ENCODE measurements at places on chromosomes 13 and 19.

DNA sequence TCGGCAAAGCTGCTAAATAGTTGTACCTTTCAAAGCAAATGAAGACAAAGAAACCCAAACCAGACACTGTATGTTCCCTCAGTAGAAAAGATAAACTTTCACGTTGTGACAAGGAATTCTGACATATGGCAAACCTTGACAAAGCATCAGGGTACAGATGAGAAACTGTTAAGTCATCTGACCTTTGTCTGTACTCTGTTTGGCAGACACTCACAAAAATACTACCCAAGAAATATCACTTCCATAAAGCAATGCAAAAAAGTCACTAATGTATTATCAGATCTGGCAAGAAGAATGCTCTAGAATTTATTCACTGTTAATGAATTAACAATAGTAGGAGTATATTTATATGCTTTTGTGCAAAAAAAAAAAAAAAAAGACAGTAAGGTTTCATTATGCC is 843.7 kb downstream of the DIAPH3 start:
- DNase-seq, result no peak

DNA sequence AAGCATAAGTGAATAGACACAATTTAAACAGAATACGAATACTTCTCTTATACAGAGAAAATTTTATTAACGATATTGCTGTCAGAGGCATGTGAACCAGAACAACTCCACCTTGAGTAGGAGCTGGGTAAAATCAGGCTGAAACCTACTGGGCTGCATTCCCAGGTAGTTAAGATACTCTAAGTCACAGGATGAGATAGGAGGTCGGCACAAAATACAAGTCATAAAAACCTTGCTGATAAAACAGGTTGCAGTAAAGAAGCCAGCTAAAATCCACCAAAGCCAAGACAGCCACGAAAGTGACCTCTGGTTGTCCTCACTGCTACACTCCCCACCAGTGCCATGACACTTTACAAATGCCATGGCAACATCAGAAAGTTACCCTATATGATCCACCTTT is 49.2 kb upstream of the TRPC4 start:
- no peak for DNase-seq

DNA sequence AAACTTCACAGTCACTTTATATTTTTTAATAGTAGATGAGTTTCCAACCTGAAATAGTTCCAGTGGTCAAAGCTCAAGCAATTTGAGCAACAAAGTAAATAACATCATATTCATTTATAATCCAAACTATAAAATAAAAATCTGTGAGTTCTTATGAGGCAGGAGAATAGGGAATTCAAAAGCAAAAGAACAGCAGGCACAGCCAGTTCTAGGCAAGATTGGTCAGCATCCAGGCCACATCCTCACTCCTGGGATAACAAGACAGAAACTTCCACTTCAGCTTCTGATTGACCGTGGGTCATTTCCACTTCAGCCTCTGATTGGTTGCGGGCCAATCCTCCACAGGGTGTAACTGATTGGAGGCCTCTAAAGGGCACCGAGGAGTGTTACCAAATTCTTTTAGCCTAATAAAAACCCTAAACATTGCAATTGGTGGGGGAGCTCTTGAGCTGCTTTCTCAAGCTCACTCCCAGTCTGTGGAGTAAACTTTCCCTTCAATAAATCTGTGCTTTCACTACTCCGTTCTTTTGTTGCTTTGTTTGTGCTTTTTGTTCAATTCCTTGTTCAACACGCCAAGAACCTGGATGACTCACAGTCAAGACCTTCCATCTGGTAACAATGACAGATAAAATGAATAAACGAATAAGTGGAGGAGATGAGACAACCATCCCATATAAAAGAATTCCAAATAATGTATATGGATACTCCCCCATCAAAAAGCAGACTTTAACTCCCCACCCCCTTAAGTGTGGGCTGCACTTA is 42.6 kb upstream of the AMER2 start:
- no peak for DNase-seq

DNA sequence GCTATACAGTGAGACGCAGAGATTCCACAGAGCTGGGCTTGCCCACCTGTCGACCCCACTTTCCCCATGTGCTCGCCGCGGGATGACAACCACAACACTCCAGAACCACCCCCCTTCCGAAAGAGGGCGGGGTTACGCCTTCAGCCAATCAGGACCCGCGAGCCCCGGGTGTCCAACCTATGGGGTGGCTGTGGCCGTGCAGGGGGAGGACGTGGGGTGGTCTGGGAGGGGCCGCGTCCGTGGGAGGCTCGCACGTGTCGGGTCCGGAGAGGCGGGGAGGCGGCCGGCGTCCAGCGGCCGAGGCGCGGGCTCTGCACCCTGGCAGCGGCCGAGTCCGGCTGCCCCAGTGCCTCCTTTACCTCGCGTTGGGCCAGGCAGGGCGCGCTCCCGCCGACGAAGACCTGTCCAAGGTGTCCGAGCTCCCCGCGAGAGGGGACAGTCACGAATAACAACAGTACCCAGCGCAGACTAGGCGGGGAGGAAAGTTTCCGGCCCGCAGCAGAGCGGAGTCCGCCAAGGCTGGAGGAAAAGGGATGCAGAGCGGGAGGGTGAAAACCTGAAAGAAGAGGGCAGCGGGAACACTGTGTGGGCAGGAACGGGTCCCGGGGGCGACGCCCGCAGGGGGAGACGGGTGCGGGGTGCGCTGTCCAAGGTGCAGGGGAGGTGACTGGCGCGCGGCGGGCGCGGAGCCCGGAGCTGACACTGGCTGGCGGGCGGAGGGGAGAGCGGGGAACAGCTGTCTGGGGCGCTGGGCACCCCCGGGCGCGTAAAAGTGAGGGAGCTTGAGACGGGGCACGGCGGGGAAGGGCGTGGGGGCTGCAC is 911 bp downstream of the ENOX1 start:
- peak; percentile 68 for DNase-seq

DNA sequence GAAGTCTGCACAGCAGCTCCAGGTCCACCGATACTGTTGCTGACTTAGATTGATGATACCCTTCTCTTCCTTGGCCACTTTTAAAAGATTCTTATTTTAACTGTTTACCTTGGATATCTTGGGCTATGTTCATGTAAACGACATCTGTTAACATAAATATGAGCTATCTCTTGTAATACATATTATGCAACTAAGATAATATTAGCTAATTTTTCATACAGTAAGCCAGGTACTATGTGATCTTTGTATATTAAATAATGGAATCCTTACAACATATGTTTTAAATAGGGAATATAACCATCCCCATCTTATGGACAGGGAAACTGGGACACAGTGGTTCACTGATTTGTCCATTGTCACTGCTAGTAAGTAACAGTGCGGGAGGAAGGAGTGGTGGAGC is 37.9 kb downstream of the TNFRSF19 start:
- DNase-seq, result no peak

GRCh38 chr13:80695841-80696240 is 354.9 kb upstream of the SPRY2 start:
- DNase-seq, result no peak

Data from NCI-H524 (cell line).